ENCODE measurements at places on chromosomes 2 and 18.

- DNase-seq = no peak
Observed at GRCh38 chr18:48152549-48152948, 222.1 kb upstream of the SMAD2 start.

DNA sequence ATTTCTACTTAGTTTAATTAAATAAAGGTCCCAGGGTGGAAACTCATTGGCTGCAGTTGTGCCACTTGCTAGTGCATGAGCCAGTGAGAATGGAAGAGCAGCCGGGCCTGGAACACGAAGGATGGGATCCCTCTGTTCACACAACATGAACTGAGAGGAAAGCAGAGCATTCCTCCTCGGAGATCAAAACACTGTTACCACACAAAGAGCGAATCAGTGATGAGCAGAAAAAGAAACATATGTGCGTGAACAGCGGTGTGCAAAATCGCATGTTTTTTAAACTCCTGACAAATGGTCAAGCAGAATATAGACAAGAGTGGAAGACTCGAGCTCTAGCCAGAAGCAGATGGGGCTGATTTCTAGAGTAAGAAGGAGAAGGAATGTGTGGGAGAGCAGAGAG lies 28.4 kb upstream of the ANKRD44 start:
- no peak for DNase-seq

DNA sequence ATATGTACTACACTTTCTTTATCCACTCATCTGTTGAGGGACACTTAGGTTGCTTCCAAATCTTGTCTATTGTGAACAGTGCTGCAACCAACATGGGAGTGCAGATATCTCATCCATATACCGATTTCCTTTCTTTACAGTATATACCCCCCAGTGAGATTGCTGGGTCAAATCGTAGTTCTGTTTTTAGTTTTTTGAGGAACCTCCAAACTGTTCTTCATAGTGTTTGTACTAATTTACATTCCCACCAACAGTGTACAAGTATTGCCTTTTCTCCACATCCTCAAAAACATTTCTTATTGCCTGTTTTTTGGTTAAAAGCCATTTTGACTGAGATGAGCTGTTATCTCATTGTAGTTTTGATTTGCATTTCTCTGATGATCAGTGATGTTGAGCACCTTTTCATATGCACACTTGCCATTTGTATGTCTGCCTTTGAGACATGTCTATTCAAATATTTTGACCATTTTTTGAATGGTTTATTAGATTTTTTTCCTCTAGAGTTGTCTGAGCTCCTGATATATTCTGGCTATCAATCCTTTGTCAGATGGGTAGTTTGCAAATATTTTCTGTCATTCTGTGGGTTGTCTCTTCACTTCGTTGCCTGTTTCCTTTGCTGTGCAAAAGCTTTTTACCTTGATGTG lies 12.2 kb downstream of the PLEK start:
- no peak for DNase-seq

DNA sequence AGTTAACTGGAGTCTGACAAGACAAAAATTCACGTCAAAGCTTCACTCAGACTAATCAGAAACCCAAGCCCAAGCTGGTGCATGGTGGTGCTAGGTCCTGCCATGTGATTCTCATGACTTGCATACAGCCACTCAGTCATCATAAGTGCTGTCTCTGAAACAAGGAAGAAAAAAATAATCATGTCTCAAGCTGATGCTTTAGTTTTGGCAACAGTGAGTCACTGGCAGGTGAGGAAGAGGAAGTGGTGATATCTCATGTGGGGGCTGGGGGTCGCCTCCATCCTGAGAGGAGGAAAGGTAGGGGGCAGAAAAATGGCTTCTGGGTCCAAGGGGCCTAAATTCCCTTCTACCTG lies 136.3 kb downstream of the TMEM163 start:
- DNase-seq = no peak

- no peak for DNase-seq
Observed at GRCh38 chr2:173734797-173735196, 230.4 kb downstream of the SP3 start.

DNA sequence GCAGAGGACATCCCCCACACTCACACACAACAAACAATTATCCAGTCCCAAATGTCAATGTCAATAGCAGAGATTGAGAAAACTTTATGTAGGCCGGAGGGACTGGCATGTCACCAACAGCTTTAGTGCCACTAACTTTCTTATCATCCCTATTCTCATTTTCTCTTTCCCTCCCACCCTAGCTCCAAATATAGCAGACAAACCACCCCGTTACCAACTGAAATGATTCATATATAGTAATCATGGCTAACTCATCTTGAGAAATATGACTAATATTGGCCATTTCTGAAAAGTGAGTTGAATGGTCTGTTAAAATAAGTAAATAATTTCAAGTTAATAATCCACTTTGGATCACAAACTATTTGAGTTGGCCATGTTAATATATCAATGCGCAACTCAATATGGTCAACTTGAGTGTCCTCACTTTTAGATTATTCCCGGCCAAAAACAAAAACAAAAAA lies 242.1 kb upstream of the RND3 start:
- DNase-seq = no peak

- no peak for DNase-seq
Observed at GRCh38 chr2:235165631-235166030, 213.8 kb downstream of the SH3BP4 start.

- no peak for DNase-seq
Observed at GRCh38 chr2:202786842-202787241, 84.7 kb downstream of the ICA1L start.
